Stimulated activated CD4-positive, alpha-beta T cell treated with anti-CD3 and anti-CD28 coated beads, Interleukin-1b, Interleukin-23, amount 100 ng/mL, for 48 hours (primary cell): ENCODE measurements at places on chromosomes 16 and 17.

DNA sequence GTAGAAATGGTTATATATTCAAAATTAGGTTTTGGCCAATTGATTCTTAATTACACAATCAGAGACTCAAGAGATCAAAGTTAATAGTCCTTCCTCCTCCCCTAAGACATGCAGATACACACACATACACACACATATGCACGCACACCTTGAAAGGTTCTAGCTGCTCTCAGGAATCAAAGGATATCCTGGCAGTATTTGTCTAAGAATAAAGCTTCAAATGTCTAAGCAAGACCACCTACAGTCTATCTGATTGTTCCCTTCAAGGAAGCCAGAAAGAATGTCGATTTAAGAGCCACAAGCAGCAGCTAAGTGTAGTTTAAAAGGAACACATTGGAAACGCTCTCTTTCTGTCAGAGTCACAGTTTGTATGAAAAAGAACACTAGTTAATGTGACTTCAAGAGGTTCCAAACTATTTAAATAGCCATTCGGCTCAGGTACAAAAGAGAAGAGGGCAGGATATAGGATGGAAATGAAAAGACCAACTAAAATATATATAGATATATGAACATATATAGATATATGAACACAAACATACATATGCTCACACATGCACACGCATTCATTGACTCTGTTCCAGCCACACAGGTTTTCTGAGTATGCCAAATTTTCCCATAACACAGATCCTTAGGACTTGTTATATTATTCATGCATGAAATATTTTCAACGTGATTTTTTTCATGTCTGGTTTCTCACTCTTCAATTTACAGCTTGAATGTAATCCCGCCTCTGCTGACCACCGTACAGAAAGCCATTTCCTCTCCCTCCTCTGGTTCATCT, 79.0 kb downstream of the CDH8 start:
- no peak for DNase-seq

DNA sequence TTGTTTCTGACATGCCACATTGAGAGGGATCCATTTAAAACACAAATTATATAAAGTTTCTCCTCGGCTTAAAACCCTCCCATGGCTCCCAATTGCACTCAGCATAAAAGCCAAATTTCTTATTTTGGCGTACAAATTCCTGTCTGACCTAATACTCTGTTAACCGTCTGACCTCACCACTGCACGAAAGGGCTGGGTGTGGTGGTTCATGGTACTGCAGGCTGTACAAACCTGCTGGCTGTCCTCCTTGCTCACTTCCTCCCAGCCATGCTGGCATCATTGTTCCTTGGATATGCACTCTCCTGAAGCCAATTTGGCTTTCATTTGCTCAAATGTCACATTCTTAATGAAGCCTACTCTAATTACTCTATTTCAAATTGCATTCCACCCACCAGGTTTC, 301.6 kb upstream of the C16orf82 start:
- DNase-seq = no peak

DNA sequence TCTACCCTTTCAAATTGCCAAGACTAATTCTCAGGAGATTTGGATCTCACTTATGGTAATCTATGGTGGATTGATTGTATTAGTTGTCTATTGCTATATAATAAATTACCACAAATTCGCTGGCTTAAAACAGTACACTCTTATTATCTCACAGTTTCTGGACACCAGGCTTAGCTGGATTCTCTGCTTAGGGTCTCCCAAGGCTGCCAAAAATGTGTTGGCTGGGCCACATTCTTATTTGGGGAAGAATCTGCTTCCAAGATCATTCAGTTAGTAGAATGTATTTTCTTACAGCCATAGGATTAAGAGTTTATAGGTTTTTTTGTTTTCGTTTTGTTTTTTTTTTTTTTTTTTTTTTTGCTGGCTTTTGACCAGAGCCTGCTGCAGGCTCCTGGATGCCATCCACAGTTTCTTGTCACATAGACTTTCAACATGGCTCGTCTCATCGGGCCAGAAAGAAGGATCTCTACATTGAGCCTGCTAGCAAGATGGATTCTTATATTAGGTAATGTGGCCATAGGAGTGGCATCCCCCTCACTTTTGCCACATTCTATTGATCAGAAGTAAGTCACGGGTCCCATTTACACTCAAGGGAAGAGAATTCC, 415.3 kb downstream of the KIF2B start:
- DNase-seq = no peak

GRCh38 chr17:50060951-50061712, 5.2 kb downstream of the ITGA3 start:
- no peak for DNase-seq

GRCh38 chr17:56292010-56292409, 138.7 kb downstream of the ANKFN1 start:
- no peak for DNase-seq

DNA sequence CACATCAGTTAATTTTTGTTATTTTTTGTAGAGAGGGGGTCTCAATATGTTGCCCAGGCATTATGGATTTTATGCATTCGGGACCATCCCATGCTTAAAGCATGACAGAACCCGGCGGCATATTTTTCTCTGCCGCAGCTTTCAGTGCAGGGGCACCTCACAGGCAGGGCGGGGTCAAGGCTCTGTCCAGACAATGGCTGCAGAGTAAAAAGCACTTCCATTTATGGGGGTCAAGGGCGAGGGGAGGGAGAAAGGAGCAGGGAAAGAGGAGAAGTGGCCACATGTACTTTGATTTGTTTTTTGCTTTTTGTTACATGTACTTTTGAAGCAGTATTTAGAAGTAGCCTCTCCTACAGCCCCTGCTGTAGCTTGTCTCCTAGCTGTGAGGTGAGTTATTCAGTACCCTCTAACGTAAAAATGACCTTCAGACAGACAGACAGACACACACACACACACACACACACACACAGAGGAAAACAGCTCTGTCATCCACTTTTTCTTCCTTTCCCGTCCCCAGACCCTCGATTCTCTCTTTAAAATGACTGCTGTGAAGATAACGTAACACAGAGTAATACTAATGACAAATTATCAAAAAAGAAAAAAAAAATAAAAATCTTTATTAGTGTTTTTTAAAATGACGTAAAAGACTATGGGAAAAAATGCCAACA, 856 bp upstream of the SCPEP1 start:
- DNase-seq = no peak

GRCh38 chr17:56448371-56448770, 145.1 kb upstream of the NOG start:
- no peak for DNase-seq

DNA sequence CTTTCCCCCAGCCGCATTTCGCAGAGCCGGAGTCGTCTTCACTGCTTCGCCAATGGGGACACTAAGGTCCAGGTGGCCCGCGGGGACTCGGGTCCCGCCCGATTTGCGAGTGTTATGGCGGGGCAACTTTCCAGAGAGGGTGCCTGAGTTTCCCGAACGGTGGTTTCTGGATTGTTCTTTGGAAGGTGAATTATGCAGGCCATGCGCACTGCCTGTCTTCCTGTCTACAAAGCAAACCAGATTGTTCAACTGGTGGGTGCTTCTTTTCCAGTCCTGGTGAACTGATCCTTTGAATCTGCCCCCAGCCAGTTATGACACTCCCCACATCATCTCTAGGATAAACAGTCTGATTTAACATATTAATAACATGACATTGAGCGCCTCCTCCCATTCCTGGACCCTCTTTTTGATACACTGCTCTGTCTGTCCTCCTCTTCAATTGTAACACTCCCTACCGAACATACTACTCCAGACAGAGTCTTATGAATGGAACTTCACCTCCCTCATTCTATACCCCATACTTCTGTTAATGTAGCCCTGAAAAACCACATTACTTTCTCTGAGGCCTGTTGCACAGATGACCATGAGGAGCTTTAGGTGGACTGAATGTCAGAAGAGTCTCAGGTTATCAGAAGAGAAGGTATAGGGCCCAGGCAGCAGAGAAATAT, 159.0 kb downstream of the RAB11FIP4 start:
- no peak for DNase-seq
